ENCODE measurements at places on chromosomes 13 and 19.

DNA sequence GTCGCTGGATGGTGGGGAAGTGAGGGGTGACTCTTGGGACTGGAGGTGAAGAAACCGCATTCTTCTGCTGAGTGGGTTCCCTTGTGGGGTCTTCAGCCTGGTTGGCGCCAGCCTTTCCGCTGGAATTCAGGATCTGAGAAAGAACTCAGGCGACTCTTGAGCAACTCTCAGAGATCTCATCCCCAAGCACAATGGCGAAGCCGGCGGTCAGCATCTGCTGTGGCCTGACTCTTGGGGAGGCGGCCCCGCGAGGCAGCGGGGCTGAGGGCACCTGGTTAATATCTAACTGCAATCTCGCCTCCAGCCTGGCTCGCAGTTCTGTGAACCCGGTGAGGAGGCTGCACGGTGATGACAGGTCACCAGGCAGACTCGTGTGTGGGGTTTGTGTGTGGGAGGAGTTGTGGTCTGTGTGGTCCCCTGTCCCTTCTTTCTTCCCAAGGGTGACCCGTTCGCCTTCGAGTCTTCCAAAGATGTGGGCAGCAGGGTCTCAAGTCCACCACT, 883 bp downstream of the ZNF441 start:
- peak; percentile 47 for DNase-seq

GRCh38 chr13:23445794-23446193, 12.3 kb upstream of the SACS start:
- no peak for DNase-seq

GRCh38 chr19:4063369-4064148, 3.1 kb downstream of the ZBTB7A start:
- no peak for DNase-seq

DNA sequence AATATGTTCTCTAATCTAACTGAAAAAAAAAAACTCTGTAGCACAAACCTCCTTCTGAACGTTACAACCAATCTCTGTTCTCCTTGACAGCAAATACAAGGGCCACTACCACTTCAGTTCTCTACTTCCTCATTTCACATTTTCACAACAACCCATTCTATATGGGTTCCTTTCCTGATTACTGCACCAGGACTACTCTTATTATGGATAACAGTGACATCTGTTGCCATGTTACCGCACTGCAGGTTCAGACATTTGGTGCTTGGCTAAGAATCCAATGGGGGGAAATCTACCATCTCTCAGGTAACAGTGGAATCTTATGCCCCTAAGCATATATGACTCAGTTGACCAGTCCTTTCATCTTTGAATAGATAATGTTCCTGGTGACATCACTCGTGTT, 11.6 kb upstream of the FPR3 start:
- no peak for DNase-seq

DNA sequence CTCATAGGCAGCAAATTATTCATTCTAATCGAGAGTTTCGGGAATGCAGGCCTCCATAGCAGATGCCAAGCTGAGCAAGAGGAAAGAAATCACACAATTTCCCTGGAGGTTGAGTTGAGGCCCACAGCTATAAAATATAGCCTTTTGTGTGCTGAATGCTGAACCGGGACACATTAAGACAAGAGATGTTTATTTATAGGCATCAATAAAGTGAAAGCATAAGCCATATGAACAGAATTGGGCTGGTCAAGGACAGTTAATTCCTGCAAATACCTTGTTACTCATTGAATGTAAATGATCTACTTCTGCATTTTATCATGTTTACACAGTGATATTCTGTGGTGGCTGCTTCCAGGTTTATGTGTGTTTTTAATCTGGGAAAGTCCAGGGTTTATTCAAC, 461.7 kb downstream of the KLF12 start:
- DNase-seq, result no peak

DNA sequence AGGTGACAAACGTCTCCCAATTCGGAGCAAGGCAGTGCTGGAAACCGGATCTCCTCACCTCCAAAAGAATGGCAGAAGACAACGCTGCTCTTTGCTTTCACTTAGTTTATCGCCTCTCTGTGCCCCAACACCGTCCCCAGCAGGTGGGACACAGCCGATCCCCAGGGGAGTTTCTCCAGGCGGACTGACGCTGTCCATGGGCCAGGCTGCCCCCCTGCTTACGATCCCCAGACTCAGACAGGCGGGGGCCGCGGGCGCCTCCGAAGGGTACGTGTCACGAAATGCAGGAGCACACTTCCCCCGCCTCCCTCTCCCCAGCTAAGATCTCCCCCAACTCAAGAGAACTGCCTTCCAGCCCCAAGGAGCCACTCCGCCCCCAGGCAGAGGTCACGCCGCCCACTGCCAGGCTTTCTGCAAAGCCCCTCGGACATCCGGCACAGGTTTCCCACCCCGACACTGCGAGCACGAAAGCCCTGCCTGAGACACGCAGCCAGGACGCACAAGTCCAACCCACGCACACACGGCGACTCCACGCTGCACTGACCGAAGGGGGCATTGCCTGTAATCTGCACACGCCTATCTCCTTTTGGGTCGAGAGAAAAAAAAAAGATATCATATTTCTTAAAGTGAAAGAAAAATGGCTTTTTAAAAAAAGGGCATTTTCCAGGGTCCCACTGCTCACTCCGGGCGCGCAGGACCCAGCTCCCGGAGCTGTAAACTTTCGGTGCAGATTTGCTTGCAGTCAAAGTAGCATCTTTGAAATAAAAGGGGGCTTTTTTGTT, 2.0 kb downstream of the SPRY2 start:
- peak; percentile 22 for DNase-seq

DNA sequence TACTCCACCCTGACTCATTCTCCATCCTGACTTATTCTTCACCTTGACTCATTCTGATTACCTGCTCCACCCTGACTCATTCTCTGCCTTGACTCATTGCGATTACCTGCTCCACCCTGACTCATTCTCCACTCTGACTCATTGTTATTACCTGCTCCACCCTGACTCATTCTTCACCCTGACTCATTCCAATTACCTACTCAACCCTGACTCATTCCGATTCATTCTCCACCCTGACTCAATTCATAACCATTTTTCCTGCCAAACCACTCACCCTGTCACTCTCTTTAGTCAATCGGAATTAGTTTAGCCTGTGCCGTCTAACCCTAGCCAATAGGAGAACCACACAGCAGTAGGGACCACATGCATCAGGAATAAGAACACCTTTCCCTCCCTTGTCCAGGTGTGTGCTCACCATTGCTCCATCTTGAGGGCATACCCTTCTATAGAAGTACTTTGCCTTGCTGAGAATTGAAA, 1227.4 kb upstream of the PCDH20 start:
- peak; percentile 4 for DNase-seq

DNA sequence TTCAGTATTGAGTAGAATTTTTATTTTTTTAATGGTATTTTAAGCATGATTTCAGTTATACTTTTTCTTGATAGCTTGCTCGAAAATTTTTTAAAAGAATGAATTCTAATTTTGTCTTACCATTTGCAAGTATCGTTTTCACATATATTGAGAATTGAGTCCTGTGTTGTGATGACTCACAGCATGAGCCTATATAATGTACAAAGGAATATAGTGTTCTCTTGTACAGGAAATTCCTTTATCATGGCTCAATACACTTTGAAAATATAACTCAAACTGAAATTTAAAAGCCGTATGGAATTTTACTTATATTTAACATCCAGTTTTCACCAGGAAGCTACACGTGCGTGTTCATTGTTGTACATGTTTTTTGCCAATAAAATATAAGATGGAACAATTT, 161.1 kb upstream of the TMTC4 start:
- DNase-seq, result no peak

GRCh38 chr13:46184277-46184699, 2.3 kb upstream of the LCP1 start:
- peak; percentile 84 for DNase-seq

GRCh38 chr13:52399046-52399445, 6.9 kb downstream of the THSD1 start:
- no peak for DNase-seq

DNA sequence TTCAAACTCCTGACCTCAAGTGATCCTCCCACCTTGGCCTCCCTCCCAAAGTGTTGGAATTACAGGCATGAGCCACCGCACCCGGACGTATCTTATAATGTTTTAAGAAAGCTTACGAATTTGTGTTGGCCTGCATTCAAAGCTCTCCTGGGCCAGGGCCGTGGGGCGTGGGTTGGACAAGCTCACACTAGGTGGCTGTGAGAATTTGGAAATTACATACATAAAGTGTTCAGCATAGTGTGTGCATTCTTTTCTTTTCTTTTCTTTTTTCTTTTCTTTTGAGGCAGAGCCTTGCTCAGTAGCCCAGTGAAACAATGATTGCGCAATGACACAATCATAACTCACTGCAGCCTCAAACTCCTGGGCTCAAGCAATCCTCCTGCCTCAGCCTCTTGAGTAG, 2.6 kb downstream of the ZSWIM4 start:
- DNase-seq, result no peak

- DNase-seq, result no peak
These were observed 171.8 kb downstream of the GPC6 start for GRCh38 chr13:93398167-93399035.

DNA sequence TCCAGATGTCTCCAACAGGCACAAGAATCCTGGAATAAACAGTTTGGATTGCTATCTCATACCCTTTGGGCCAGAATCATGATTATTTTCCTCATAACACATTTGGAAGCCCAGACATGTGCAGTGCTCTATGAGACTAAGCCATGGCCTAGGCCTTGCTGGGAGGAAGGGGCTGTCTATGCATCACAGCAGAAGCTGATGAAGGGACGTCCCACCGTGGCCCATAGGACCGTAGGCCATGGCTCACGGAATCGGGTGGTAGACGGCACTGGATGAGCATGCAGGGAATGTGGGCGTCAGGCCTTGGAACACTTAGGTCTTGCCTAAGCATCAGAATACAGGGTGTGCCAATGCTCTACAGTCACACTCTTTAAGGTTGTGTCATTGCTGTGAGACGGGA, 283.8 kb upstream of the TSHZ3 start:
- no peak for DNase-seq

GRCh38 chr13:20156702-20157101, 4.2 kb downstream of the GJA3 start:
- no peak for DNase-seq

Data from stimulated activated naive CD8-positive, alpha-beta T cell treated with anti-CD3 and anti-CD28 coated beads, Interleukin-15, Interleukin-2, amounts not matched to agents 100 U/mL and 50 U/mL, for 24 hours (primary cell).